ENCODE measurements at places on chromosomes 5 and 9.

DNA sequence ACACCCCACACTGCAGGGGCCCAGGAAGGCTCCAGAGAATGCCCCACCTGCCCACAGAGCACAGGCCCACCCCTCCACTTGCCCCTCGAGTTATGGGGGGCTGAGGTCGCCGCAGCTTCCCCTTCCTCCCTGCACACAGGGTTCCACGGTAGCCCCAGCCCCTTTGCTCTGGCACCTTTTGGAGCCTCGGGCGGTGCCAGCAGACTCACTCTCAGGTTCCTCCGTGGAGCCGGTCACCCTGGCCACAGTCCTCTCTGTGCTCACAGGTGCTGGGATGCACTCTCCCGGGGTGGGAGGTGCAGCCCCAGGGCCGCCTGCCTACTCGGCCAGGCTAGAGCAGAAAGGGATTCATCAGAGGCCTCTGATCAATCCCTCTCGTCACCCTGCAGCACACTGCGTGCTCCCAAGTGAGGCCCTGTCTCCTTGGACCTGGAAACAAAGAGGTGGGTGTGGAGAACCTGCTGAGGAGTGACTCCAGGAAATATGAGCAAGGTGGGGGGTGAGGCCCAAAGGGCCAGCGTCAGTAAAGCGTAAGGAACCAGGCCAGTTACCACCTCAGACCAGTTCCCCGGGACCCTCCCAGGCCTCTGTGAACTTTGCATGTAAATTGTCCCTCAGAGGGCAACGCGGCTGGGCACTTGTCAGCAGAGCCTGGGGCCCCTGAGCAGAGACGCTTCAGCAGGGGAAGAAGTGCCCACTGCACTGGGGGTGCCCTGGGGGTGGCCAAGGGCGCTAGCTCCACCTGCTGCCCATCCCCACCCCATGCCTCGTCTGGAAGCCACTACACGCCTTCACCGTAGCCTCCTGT lies 167.8 kb downstream of the OLFM1 start:
- DNase-seq, result no peak

- DNase-seq, result peak; percentile 1
These were observed 31.5 kb upstream of the FAM170A start for GRCh38 chr5:119597728-119598298.

DNA sequence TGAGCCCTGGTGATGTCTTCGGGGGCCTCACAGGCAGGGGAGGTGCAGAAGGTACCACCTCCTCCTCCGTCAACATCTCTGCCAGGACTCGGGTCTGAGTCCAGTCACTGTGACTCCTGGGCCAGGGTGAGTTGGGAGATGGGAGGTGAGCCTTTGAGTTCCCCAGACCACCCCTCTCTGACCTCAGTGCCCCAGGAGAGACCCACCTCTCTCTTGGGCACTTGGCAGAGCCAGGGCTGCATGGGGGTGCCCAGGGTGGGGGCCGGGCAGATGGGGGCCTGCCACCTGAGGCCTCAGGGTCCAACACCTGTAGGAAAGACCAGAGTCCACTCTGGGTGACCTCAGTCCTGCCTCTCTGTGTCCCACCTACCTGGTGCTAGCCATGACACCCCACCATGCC lies 6.8 kb downstream of the KIF12 start:
- DNase-seq, result no peak

- DNase-seq, result no peak
These were observed 58.0 kb downstream of the SLC22A5 start for GRCh38 chr5:132427281-132428146.

GRCh38 chr9:88528080-88528790 lies 6.7 kb upstream of the NXNL2 start:
- no peak for DNase-seq

- no peak for DNase-seq
These were observed 142.7 kb upstream of the SLC12A2 start for GRCh38 chr5:127940854-127941253.

- no peak for DNase-seq
These were observed 124.7 kb downstream of the ELAVL2 start for GRCh38 chr9:23701291-23701690.

- no peak for DNase-seq
These were observed 327.8 kb downstream of the TMEM167A start for GRCh38 chr5:82749461-82749820.

- no peak for DNase-seq
These were observed 60.1 kb downstream of the OTULIN start for GRCh38 chr5:14724633-14725032.

GRCh38 chr5:125609011-125609410 lies 814.2 kb upstream of the GRAMD2B start:
- no peak for DNase-seq

- DNase-seq, result no peak
These were observed 123.6 kb downstream of the IRX2 start for GRCh38 chr5:2627867-2628266.

Data from RKO (cell line).